ENCODE measurements at places on chromosomes 3 and 15. TPM values are rescaled to one million over a fixed set of nuclear protein-coding genes. Genes with fewer than 3 reads are reported as not detected.

GRCh38 chr3:64888840-64889392, 201.1 kb upstream of the ADAMTS9 start:
- no peak for DNase-seq

DNA sequence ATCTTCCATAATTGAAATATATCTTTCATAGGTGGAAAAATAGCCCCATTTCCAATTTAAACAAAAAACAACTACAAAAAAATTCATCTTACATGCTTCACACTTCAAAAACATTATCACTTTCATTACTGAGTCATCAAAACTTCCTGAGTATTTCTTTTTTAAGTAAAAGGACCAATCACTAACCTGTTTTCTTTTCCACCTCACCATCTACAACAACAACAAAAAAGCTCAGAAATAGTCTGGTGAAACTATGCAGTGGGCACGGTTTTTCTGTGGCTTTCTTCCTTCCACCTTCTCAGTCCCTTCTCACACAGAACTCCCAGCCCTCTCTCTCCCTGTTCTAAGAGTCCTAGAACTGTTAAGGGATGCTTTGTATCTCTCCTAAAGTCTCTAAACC, 20.3 kb upstream of the TNIK start:
- no peak for DNase-seq

DNA sequence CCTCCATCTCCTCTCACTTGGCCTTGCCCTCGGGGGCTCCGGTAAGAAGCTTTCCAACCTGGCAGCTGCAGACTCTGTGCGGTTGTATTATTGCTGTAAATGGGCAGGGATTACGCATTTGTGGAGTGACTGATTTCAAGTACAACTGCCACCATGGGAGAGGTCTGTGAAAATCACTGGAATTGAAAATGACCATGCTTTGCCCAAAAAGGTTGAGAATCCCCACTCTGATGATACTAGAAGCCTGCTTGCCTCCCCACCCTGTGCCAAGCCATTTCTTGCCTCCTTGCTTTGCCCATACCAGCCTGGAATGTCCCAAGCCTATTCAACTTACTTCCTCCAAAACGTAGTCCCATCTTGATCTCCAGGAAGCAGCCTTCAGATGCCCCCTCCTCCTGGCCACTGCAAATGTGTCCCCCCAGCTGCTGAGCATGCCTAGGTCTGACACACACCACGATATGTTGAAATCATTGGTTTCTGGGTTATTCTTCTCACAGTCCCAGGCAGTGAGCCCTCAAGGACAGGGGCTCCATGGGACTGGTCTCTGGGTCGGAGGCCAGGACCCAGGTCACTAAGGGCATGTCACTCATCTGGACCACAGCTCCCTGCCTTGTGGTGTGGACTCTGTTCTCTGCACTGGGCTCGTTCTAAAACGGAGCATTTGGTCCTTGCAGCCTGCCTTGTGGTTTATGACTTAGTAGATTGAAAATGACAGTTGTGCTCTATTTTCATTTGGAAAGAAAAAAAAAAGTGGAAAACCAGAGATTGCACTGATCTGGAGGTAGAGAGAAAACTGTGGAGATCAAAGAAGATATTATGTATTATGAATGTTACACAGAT, 42.9 kb downstream of the SMAD3 start:
- no peak for DNase-seq

GRCh38 chr3:189123595-189124387, 48.0 kb upstream of the TPRG1 start:
- DNase-seq, result no peak

DNA sequence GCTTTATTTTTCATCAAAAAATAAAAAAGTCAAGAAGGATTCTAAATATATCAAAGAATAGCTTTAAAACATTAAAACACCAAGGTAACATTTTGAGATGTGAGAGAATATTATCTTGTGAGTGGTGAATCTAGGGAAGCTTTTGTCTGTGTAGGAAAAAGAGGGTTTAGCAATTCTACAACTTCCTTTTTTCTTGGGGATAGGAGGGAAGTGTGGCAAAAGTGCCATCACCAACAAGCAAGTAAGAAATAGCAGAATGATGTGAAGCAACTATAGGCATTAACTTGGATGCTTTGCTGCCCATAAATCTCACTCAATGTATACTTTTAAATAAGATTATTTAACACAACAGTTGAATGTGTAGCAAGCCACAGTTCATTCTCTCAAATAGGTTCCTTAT, 57.8 kb upstream of the SUCLG2 start:
- DNase-seq, result no peak

- DNase-seq, result no peak
Observed at GRCh38 chr3:55235416-55235815, 251.7 kb downstream of the WNT5A start.

GRCh38 chr3:136236109-136236508, 14.0 kb upstream of the PCCB start:
- no peak for DNase-seq

GRCh38 chr3:50373146-50374051, 14.1 kb upstream of the TMEM115 start:
- DNase-seq, result no peak

DNA sequence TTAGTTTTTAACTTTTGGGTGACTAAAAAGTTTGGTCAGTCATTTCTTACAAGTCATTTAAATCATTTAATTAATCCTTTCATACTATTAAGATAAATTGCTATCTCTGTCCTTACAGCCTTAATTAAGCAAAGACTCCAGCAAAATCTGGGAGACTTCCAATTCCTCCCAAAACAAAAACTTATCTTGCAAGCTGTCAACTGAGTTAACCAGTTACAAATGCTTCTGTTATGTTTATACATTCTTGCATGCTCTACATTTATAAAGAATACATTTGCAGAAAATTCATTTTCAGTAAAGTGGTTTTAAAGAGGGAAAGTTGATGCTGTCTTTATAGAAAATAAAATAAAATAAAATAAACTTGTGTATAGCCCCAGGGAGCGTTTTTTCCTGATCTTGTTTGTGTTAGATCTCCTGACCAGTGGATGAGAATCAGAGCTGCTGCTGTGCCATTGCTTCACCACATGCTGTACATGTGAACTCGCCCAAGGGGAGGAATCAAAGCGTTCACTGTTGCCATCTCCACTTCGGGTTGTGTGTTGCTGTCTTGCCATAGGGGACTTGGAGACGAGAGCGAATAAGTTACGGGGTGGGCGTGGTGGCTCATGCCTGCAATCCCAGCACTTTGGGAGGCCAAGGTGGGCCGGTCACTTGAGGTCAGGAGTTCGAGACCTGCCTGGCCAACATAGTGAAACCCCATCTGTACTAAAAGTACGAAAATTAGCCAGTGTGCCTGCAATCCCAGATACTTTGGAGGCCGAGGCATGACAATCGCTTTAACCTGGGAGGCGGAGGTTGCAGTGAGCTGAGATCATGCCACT, 5.5 kb downstream of the CCR4 start:
- no peak for DNase-seq

DNA sequence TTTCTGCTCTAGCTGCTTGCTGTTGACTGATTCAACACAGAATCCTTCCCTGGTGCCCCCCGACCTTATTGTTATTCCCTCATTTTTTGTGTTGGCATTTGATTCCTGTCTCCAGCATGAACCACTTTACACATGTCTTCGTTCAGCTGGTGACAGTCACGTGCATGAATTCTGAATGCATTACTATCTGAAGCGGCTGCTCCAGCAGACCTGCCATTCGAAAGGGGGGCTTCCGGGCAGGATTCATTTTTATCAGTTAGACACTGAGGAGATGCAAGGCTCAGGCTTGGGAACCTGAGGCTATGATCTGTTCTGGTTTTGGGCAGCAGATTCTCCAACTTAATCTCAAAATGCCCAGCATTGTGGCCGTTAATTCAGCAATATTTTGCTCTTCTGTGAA, 336.2 kb downstream of the EPHB1 start:
- no peak for DNase-seq

GRCh38 chr3:86996261-86996955, 5.5 kb upstream of the VGLL3 start:
- no peak for DNase-seq

The CEP19 gene
- 3.2 TPM for total RNA-seq

The ACTC1 gene
- not detected for total RNA-seq
